Activated naive CD8-positive, alpha-beta T cell treated with anti-CD3 and anti-CD28 coated beads, Interleukin-2, amount 50 U/mL, for 16 hours (primary cell): ENCODE measurements at places on chromosomes 1 and 21.

- DNase-seq, result no peak
Observed at GRCh38 chr1:193062698-193063463, 3.5 kb downstream of the RO60 start.

GRCh38 chr1:103129796-103130195 is 21.5 kb upstream of the COL11A1 start:
- no peak for DNase-seq

GRCh38 chr1:71039661-71040262 is 7.9 kb downstream of the PTGER3 start:
- no peak for DNase-seq

- no peak for DNase-seq
Observed at GRCh38 chr1:100538913-100539835, 1.2 kb downstream of the GPR88 start.

DNA sequence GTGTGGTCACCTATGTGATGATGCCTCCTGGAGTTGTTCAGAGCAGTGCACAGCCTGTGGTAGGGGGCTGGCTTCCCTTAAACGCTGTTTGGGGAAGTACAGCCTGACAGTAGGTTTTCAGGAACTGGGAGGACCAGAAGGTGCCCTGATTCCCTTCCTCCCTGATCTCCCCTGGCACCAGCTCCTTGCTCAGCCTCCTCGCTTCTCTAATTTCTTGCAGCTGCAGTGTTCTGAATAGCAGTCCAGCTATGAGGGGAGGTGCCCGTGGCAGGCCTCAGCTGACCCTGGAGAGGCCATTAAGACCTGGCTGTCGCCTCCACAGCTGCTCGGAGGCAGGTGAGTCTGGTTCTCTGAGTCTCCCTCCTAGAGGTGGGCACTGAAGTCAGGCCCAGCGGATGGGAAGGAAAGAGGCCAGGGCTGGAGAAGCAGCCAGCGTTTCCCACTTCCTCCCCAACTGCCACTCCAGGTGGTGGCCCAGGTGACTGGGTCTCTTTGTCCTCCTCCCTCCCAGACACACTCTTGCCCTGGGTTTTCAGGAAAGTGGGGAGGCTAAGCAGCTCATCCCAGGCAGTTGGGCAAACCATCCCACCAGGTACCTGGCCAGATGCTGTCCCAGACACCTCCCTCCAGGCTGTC is 52.0 kb upstream of the RPL11 start:
- no peak for DNase-seq

DNA sequence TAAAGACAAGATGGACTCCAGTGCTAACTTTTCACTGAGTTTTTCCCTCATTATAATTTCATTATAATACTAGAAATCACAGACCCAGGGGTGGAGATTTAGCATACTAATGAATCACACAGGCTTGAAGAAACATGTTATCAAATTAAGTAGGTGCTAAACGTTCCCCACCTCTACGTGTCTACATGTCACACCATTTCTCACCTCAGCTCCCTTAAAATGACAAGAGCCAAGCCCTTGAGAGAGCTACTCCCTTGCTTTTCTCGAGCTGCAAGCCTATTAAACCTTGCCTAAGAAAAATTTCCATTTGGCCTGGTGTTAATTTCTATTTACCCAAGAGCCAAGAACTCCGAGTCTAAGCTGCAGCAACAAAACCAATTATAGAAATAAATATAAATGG is 396.3 kb upstream of the NEGR1 start:
- DNase-seq, result no peak

- no peak for DNase-seq
Observed at GRCh38 chr21:21309510-21309909, 311.3 kb downstream of the NCAM2 start.

DNA sequence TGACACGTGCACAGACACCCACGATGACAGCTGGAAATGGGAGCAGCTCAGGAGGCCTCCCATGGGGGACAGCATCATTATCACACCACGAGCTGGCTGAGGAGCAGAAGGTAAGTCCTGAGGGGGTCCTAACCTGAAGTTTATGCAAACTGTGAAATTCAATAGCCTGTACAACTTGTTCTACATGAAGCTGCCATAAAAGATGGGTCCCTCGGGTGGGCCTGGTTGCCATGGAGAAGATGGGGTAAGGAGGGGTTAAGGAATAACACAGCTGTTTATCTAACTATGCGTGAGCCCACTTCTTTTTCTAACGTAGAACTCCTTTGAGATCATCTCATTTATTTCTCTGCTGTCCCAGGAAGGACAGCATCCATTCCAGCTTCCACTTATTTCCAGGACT is 163.4 kb upstream of the CD34 start:
- DNase-seq, result no peak

- no peak for DNase-seq
Observed at GRCh38 chr1:224302947-224303346, 27.0 kb downstream of the NVL start.
